ENCODE measurements at places on chromosomes 1 and 21.

GRCh38 chr1:184595596-184595995, 159.1 kb downstream of the EDEM3 start:
- DNase-seq, result no peak

DNA sequence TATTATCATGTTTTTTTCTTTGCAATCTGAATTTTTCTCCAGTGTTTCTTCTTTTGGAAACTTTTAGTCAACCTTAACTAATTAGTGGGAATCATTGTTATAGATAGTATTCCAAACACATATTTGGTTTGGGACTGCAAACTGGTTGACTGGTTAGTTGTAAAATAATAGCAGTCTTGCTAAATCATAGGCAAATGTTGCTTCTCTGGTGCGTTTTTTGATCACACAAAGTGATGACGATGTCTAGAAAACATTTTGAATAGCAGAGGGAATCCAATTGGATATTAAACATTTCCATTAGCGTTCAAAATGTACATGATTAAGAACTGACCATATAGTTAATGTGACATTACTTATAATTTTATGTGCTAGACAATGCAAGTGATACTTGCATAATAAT, 4.5 kb downstream of the DNAJB4 start:
- DNase-seq, result no peak

DNA sequence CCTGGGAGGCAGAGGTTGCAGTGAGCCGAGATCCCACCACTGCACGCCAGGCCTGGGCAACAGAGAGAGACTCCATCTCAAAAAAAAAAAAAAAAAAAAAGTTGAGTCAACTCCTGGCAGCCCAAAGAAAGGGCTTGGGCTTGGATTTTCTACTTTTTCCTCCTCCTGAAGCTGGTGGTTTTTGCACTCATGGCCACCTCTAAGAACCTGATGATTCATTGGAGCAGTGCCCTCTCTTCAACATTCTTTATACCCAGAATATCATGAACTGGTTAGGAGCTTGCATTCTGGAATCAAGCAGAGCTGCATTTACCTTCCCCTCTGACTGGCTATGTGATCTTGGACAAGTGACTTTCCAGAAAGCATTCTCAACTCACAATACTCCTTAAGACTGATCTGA, 3.5 kb upstream of the ACTA1 start:
- no peak for DNase-seq

DNA sequence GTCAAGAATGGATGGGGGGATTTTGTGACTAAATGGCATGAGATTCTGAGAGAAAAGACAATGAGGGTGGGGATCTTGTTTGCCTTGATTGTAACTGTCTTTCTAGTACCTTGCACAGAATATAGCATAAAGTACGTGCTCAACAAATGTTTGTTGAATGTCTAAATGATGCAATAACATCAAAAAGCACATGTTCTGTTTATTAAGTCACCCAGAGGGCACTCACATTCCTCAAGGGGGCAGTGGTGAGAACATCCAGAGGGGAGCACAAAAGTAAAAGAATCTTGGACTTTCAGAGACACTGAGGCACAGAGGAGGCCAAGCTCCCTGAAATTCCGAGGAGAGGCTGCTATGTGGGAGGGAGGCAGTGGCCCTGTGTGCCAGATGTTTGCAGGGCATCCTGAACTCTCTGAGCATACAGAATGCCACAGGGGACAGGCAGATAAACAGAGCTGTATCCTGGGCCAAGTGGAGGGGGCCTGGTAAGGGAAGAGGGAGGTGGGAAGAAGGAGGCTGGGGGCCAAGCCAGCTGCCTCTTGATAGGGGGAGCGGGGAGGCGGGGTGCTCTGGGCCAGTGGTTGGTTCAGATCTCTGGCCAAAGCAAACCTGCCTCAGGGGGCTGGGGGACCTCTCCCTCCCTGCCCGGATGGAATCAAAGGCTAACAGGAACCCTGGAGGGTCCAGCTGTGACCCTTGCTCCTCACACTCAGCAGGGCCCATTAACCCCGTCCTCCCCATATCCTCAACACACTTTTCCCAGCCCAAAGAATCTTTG, 6.5 kb upstream of the ATP1A2 start:
- DNase-seq, result peak; percentile 52

DNA sequence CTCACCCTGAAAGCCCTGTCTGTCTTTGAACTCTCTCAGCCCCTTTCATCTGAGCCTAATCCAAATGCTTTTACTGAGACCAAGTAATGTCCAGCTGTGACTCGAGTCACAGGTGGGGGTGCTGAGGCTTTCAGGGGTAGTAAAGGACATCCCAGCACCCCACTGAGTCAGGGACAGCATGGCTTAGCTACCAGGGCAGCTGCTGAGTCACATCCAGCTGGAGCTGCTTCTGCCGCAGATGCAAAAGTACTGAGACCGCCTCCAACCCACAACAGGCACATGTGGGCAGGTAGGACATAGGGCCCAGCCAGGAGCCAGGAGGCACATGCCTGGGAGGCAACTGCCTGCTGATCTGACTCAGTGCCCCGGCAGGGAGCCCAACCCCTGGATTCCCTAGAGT, 6.7 kb upstream of the VSIG8 start:
- peak; percentile 22 for DNase-seq

DNA sequence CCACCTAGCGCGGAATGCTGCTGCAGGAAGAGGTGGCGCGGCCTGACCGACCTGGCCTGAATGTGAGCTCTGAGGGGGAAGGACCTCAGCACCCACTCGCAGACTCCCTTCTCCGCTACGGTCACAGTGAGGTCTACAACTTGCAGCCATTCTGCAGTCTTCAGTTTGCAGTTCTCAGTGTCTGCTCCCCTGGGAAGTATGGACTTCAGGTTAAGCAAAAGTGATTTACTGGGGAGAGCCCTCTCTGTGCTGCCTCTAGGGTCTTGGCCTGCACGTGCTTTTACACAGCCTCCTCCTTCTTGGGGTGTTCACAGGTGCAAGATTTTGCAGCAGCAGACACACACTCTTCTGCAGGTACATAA, 296.0 kb downstream of the OMA1 start:
- DNase-seq, result no peak

GRCh38 chr1:62384276-62385005, 52.4 kb upstream of the USP1 start:
- no peak for DNase-seq

GRCh38 chr1:8073112-8073855, 47.2 kb upstream of the ERRFI1 start:
- DNase-seq, result no peak

DNA sequence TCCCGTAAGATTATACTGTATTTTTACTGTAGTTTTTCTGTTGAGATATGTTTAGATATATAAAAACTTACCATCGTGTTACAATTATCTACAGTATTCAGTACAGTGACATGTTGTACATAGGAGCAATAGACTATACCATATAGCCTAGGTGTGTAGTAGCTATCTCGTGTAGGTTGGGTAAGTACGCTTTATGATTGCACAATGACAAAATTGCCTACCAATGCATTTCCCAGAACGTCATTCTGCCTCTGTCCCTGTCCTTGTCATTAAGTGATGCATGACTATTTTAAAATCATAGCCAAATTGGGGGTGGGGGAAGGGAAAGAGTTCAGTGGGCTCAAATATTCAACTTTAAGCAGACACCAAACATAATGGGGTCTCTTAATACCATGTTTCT, 233.8 kb upstream of the TMEM51 start:
- DNase-seq, result no peak

DNA sequence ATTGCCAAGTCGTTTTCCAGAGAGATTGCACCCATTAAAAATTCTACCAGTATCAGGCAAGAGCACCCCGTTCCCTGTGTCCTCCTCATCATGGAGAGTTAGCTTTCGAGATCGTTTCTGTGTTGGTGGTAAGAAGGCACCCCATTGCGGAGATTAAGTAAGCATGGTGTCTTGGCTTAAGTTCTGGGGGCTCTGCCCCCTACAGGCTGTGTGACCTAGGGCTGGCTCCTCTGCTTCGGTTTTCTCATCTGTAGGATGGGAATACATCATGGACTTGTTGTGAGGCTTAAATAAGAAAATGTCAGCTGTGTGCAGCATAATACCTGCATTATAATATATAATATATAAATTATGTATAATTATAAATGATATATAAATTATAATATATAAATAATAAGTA, 36.8 kb upstream of the TENT5C start:
- no peak for DNase-seq

GRCh38 chr1:107058245-107059032, 2.0 kb downstream of the PRMT6 start:
- DNase-seq, result no peak

GRCh38 chr1:38025233-38025632, 12.7 kb downstream of the UTP11 start:
- no peak for DNase-seq

- DNase-seq, result peak; percentile 22
Measured at GRCh38 chr1:58979086-58979485, 195.2 kb upstream of the JUN start.

- DNase-seq, result no peak
Measured at GRCh38 chr1:234173968-234174367, 199.3 kb upstream of the COA6 start.

DNA sequence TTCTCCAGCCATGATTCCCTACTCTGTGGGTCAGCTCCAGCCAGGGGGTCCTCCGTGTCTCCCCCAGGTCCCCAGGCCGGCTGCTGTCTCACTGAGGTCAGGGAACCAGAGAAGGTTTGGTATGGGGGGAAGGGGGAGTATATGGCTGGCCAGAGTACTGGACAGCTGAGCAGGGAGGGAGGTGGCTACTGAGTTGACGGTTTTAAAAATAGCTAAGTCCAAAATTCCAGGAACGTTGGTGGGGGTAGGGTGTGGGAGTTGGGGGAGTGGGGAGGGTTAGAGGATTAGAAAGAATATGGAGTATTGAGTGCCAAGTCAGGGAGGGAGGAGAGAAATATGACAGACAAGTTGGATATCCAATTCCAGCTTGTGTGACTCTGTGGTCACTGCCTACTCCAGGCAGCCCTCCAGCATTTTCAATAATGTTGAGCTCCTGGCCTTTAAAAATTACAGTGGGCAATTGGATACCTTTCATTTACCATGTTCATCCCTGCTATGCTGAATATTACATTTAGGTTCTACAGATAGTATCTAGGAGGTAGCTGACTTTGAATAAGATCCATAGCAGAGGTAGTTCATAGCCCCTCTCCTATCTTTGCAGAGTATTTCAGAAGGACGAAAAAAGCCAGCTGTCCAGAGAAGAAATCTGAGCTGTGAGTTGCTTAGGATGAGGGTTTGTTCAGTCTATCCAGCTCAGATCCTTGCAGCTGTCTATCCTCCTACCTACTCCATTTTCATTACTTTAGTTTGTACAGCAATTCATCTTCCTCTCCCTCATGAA, at the start of gene HJV:
HJV (minus strand) TSS at position 114 of the 781 bp plus-strand sequence. CDS start 1,504 bp downstream, outside the sequence.
- no peak for DNase-seq

GRCh38 chr1:91173346-91173890, 151.6 kb upstream of the ZNF644 start:
- no peak for DNase-seq

- no peak for DNase-seq
Measured at GRCh38 chr21:17784604-17785402, 34.4 kb downstream of the C21orf91 start.

- DNase-seq, result no peak
Measured at GRCh38 chr1:219713981-219714381, 101.1 kb upstream of the ZC3H11B start.

DNA sequence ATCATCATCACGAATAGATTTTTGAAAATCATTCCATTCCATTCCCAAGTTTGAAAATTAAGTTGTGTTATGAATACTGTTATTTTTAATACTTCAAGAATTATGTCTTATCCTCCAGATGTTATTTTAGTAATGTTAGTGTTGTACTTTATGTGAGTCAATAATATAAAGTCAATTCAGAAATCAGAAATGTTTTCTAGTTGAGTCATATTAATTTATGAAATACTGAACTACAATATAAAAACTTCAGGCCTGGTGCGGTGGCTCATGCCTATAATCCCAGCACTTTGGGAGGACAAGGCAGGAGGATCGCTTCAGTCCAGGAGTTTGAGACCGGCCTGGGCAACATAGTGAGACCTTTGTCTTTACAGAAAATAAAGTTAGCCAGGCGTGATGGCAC, 38.4 kb upstream of the GPR25 start:
- DNase-seq, result no peak

GRCh38 chr1:3767328-3767925, 5.1 kb upstream of the SMIM1 start:
- no peak for DNase-seq

- DNase-seq, result no peak
Measured at GRCh38 chr1:145845144-145845513, 301 bp upstream of the NUDT17 start.

GRCh38 chr1:203208181-203208580, 21.3 kb downstream of the CHIT1 start:
- no peak for DNase-seq

DNA sequence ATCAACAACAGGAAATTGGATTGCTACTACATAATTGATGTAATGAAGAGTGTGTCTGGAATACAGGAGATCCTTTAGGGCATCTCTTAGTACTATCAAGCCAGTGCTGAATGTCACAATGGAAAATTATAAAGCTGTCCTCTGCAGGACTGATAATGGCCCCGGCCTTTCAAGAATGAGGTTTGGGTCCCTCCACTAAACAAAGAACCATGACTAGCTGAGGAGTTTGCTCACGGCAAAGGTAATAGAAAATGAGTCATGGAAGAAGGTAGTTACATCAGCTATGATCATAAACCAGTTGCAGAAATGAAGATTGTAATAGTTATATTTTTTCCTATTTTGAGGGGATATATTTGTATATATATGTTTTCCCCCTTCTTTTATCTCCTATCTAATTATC, 145.8 kb downstream of the KCNJ6 start:
- no peak for DNase-seq

- DNase-seq, result no peak
Measured at GRCh38 chr21:34618941-34619340, 4.0 kb upstream of the RCAN1 start.

- peak; percentile 24 for DNase-seq
Measured at GRCh38 chr1:109620401-109620791, 759 bp downstream of the AMPD2 start.

GRCh38 chr1:75130865-75131564, 3.2 kb upstream of the LHX8 start:
- no peak for DNase-seq

DNA sequence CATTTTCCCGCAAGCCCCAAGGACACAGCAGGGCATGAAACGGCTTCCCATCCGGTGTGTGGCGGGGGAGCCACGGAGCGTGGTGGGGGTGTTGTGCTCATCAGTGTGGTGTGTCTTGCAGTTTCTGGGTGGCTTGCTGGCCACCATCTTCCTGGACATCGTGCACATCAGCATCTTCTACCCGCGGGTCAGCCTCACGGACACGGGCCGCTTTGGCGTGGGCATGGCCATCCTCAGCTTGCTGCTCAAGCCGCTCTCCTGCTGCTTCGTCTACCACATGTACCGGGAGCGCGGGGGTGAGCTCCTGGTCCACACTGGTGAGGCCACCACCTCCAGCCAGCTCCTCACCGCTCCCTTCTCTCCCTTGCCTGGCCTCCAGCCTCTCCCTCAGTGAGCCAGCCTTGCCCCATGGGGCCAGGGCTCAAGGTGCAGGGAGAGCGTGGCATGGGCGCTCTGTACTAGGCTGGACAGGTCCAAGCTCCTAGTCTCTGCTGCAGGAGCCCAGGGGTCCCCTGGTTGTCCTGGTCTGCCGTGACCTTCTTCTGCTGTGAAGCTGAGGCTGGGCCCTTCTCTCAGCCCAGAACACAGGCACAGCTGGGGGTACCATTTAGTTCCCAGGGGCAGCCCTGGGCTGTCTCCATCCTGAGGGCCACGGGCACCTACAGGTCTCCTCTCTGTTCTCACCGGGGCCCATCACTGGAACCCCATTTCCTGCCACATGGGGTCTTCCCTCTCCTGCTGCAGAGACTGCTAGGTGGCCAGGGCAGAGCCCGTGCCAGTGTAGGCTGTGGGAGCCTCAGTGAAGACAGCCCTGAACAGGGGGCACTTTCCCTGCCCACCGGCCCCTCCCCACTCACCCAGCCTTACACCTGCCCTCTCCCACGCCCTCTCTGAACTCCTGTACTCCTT, 12.6 kb downstream of the AGTRAP start:
- DNase-seq, result no peak

GRCh38 chr1:112296908-112297307, 99.1 kb upstream of the CTTNBP2NL start:
- DNase-seq, result no peak

Data from DND-41 (cell line).